Activated gamma-delta T cell treated with Interleukin-2 at 50 U/mL for 16 hours (primary cell): ENCODE measurements at places on chromosomes 2 and 18.

DNA sequence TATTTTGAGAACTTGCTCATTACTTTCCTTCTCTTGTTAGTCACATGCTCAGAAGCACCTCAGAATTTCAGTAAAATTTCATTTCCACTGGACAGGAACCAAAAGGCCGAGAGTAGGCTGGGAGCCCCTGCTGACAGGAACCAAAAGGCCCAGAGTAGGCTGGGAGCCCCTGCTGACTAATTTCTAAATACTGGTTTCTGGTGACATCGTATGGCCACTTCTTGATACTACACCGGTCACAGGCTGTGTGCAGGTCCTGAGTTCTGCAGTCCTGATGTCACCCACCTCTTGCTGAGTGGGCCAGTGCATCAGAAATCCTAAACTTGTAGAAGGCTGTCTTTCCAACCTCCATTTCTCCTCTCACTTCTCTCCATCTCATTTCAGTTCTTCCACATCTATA is 17.7 kb upstream of the EN1 start:
- no peak for DNase-seq

DNA sequence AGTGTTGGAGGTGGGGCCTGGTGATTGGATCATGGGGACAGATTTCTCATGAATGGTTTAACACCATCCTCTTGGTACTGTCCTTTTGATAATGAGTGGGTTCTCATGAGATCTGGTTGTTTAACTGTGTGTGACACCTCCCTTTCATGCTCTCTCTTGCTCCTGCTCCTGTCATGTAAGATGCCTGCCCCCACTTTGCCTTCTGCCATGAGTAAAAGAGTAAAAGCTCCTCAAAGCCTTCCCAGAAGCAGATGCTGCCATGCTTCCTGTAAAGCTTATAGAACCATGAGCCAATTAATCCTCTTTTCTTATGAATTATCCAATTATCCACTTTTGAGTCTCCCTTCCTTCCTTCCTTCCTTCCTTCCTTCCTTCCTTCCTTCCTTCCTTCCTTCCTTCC is 317.7 kb downstream of the RDH14 start:
- no peak for DNase-seq

GRCh38 chr2:170212625-170213280 is 34.8 kb downstream of the MYO3B start:
- DNase-seq, result no peak

- DNase-seq, result no peak
These were observed 1596.6 kb upstream of the CELF4 start for GRCh38 chr18:39162013-39162827.

GRCh38 chr2:230068651-230069055 is at the start of gene SLC16A14:
SLC16A14 (minus strand) TSS chr2:230068924; CDS start chr2:230059352, 9,572 bp downstream.
- peak; percentile 10 for DNase-seq

DNA sequence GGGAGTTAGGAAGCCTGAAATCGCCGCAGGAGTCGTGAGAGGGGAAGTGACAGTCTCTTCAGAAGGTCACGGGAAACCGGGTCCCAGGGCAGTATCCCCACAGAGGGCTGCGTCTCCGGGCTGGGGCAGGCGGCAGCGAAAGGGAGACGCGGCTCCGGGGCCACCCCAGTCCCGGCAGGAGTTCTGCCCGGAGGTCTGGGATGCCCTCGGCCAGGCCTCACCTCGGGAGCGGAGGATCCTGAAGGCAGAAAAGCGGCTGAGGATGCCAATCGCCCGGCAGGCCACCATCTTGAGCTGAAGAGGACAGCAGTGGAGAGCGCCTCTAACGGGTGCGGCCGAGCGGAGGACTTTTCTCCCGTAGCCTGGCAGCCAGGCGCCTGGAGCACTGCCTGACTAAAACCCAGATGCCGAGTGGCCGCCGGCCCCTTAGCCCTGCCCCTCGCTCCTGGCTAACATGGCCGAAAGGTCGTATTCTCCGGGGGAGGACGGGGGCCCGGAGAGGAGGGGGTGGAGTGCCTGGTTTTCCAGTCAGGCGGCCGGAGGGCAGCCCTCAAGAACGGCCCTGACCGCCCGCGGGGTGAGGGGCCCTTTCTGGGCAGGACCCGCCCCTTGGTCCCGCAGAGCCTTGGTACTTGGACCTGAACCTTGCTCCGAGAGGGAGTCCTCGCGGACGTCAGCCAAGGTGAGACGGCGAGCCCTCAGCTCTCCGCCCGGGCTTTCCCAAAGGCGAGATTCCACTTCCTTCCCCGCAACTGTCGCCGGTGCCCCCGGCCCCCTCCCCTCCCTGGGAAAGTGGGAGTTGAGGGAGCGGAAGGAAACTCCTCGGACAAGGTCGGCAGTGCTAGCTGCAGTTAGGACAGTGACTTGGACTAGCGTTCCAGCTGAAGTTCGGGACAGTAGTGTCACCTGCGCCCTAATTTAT is at the start of the genes HADHA and HADHB:
Gene HADHA (minus strand): TSS at position 324 of the 922 bp plus-strand sequence. CDS start 36 bp downstream, at position 288.
Gene HADHB (plus strand): TSS at position 631 of the 922 bp plus-strand sequence. CDS start 9,316 bp downstream, outside the sequence.
- DNase-seq, result peak; percentile 80

DNA sequence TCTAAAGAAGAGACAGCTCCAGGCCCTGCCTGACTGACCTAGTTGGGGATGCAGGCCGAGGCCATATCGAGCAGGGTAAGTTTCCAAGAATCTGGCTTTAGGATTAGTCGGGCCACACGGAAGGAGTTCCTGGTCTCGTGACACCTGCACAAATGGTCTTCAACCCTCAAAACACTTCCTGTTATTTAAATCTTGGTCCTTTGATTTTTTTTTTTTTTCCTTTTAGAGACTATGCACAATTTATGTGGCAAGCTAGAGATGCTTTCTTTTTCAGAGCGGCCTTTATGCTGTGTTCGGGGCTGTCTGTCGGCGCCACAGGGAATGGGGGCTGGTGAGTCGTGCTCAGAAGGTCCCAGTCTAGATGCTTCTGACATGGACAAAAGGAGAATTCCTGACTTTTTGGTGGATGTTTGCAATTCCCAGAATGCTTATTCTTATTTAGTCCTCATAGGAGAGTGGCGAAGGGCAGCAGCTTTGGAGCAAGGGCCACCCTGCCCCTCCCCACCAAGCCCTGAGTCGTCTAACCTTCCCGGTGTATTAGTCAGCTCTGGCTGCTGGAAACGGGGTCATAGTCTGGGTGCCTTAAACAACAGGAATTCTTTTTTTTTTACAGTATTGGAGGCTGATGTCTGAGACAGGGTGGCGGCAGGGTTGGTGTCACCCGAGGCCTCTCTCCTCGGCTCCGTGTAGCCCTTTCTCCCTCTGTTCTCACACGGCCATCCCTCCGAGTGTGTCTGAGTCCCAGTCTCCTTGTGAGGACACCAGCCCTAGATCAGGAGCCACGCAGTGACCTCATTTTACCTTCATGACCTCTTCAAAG is 27.4 kb downstream of the HPCAL1 start:
- peak; percentile 39 for DNase-seq

- no peak for DNase-seq
These were observed 80.4 kb upstream of the RPL31 start for GRCh38 chr2:100921685-100922161.

- DNase-seq, result no peak
These were observed 6.3 kb downstream of the RAB12 start for GRCh38 chr18:8615397-8616027.

DNA sequence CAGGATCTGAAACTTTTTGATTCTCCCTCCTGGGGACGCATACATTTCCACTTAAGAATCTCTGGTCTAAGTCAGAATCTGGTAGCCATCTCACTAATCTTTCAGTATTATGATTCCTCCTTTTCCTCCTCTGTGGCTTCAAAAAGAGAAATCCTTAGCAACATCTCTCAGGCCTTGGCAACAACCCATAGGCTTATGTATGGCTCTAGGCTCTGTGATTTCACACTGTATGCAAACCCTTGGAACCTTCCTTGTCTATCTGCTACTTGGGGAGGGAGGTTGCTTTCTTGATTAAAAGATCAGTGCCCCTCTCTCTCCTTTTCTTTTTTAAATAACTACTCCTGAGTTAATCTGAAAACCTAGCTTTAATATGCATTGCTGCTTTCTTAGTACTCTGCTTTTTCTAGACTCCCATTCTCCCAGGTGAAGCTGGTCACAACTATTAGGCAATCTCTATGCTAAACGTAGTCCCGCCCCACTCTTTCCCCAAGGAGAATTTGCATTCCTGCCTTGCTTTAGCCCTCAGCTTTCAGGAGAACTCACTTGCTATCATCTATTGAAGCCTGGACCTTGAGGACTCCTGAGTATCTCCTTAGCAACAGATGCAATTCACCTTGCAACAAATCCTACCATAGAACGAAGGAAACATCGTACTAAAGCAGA is 72.2 kb upstream of the L3MBTL4 start:
- no peak for DNase-seq

- DNase-seq, result no peak
These were observed 72.7 kb upstream of the GLS start for GRCh38 chr2:190807886-190808285.

- DNase-seq, result no peak
These were observed 78.5 kb downstream of the ACAA2 start for GRCh38 chr18:49734836-49735235.

- no peak for DNase-seq
These were observed at the start of gene TEKT4 for GRCh38 chr2:94871226-94872087. TEKT4 (plus strand) TSS chr2:94871430; CDS start chr2:94871580, 150 bp downstream.

- no peak for DNase-seq
These were observed 47.7 kb downstream of the PLCL1 start for GRCh38 chr2:197852108-197852507.

GRCh38 chr2:43034921-43035320 is 191.5 kb downstream of the ZFP36L2 start:
- no peak for DNase-seq

DNA sequence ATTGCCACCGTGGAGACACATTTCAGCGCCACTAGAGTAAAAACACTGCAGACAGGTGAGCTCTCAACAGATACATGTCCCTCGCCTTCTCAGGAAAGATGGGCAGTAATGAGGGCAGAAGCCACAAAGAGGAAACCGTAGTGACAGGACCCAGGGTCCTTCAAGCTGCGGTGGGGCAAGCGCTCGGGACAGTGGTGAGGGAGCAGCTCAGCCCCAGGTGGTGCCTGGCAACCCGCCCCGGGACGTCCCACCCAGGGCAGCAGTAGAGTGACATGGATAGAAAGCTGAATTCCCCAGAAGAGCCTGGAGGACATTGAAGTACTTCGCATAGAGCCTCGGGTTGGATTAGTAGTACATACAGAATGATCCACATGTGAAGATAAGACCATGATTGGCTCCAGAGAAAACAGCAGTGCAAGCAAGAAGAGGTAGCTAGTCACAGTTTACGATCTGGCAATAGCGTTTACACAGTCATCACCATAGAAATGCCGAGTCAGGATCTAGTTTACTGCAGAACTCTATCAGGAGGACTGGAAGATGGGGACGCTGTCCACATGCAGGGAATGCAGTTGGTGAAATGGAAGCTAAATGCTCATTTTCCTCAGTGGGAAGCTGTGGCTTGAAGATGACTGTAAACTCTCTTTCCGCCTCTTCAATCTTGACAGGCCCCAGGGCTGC is 37.4 kb upstream of the ALPP start:
- DNase-seq, result no peak

DNA sequence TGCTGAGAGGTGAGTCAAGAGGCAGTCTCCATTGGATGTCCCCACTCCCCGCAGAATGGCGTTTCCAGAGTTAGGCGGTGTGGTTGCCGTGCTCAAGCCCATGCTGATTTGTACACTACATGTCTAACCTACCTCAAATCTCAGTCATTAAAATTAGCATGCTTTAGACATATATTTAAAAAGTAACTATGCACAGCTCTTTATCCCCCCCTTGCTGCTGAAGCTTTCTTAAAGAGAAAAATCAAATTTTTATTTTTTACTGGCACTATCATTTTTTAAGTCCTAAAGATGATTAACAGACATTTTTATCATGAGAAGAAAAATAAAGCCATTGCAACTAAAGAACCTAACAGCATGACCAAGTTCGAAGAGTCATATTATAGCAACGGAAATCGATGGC is 42.9 kb downstream of the BOLA3 start:
- DNase-seq, result no peak

DNA sequence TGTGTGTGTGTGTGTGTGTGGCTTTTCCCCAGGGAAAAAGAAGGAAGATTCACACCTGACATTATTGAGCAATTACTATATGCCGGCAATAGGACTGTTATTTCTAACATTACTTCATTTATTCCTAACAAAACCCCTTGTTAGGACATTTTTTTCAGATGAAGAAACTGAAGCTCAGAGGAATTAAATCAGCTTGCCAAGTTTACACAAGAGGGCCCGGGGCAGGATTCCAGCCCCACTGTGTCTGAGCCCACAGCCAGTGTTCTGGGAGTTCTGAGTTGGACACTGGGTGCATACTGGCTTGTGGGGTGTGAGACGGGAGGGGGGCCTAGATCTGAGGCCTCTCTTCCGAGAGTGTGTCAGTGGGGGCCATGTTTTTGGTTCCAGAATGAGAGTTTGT is 9.9 kb downstream of the TOGARAM2 start:
- DNase-seq, result no peak

- DNase-seq, result no peak
These were observed 116.0 kb upstream of the CCDC195 start for GRCh38 chr2:224832207-224832606.

GRCh38 chr2:205524656-205525055 is 157.6 kb upstream of the NRP2 start:
- DNase-seq, result no peak

- DNase-seq, result no peak
These were observed 95.9 kb downstream of the ATL2 start for GRCh38 chr2:38281095-38281742.

- no peak for DNase-seq
These were observed 88.0 kb downstream of the ZCCHC2 start for GRCh38 chr18:62610701-62611411.

DNA sequence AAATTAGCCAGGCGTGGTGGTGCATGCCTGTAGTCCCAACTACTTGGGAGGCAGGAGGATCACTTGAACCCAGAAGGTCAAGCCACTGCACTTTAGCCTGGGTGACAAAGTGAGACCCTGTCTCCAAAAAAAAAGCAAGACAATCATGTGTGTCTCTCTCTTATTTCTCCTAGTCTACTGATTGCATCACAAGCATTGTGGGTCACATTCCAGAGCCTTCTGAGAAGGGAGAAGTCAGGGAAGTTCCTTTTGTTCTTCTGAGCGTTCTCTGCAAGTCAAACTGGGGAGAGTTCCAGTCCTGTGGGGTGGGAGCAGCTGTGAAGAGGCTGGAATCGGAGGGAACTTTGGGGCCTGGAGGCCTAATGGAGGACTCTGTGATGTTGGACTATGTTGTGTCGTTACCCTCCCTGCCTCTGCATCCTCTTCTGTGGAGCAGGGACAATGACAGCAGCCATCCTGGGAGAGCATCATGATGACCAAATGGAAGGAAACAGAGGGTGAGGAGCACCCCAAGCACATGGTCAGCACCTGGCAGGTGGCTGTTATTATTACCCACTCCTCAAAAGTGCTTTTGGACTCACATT is 115.4 kb downstream of the MRO start:
- no peak for DNase-seq
